ENCODE measurements at places on chromosomes 2 and 18.

- DNase-seq, result no peak
Observed at GRCh38 chr2:18645315-18645714, 55.9 kb upstream of the NT5C1B start.

DNA sequence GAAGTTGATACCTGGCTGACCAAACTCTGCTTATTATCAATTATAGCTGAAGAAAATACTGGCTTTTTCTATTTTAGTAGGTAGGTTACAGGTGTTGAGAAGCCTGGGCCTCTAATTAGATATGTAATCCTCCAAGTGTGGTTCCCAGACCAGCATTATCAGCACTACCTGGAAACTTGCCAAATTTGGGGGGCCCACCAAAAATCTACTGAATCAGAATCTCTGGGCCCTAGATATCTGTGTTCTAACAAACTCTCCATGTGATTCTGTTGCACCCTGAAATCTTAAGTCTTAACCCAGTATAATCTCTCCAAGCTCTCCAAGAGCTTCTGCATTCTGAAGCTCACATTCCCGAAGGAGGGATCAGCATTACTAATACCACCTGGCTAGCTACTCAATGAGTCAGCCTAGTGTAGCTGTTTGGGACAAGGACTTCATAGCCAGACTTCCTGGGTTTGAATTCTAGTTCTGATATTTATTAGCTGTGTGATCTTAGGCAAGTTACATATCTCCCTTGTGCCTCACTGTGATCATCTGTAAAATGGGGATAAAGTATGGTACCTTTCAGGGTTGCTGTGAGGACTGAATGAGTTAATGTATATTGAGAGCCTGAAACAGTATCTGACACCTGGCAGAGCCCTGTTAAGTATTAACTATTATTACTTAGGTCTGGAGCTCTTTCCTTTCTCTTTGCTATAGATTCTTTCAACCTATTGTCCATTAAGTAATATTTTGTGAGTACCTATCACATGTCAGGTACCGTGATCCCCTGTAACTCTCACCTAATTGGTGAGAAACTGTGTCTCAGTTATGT is 94.1 kb upstream of the CD302 start:
- DNase-seq, result no peak

GRCh38 chr2:165790466-165790865 is 3.6 kb downstream of the GALNT3 start:
- DNase-seq, result no peak

- DNase-seq, result no peak
Observed at GRCh38 chr18:52691841-52692240, 351.8 kb downstream of the DCC start.

DNA sequence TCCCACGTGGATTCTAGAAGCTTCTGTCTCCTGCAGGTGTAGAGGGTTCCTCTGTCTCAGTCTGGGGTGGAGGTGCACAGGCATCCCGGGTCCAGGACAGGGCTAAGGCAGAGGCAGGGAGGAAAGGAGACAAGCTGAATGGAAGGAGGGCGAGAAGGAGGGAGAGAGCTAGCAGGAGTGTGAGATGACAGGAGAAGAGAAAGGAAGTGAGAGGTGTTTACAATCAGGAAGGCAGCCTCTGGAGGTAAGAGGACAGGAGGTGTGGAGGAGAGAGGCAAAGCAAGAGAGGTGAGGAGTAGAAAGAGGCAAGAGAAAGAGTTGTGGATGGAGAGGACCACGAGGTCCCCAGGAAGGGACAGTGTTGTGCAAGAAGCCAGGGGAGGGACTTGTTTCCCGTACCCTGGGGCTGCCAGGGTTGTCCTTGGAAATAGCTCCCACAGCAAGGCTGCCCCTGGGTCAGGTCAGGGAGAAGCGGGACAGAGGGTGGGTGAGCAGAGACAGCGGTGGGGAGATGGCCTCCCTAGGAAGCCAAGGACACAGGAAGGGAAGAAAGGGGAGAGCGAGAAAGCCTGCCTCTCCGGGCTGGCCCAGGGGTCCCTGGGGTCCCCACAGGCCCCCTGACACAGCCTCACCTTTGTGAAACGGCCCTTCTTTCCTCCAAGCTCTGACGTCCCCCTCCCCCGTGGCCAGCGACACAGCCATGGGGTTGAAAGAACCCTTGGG is 136.9 kb downstream of the CYP26B1 start:
- no peak for DNase-seq

- DNase-seq, result no peak
Observed at GRCh38 chr18:72768681-72769229, 99.0 kb downstream of the NETO1 start.

DNA sequence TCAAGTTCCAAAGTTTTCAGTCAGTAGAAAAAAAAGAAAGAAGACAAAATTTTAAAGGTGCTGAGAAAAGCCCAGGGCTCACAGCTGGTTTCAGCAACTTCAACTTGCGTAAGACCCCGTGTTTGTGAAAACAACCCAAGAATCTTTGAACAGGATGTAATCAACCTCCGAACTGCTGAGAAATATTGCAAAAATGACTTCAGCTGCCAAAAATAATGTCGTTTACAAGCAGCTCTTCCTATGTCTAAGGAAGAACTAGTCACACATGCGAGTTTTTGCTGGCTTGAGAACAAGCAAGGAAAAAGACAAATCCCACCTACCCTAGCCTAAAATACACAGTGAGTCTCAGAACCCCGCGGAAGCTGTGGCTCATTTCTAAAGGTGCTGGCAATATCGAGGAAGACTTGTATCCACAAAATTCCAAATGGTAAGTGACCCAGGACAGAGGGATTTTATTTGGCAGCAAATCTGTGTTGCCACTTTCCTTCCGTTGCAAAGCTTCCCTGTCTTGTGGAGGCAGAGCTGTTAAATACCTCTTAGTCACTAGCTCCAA is 59.8 kb upstream of the SLC8A1 start:
- no peak for DNase-seq

GRCh38 chr18:23107718-23108117 is 27.6 kb upstream of the CABLES1 start:
- DNase-seq, result no peak

- peak; percentile 40 for DNase-seq
Observed at GRCh38 chr2:85853499-85854165, 35.2 kb downstream of the ST3GAL5 start.

Measured in activated gamma-delta T cell treated with Interleukin-2 at 50 U/mL for 16 hours (primary cell).